ENCODE measurements at places on chromosomes 7 and 10. TPM values are rescaled to one million over a fixed set of nuclear protein-coding genes. Genes with fewer than 3 reads are reported as not detected.

- H3K27ac ChIP-seq: no peak overlapping the region
- H3K4me3 ChIP-seq: no peak overlapping the region
- H3K27me3 ChIP-seq: no peaks in the 10 kb centered on the region
- H3K4me1 ChIP-seq: no peaks in the 10 kb centered on the region
Observed at GRCh38 chr10:53702489-53702888, 929.9 kb upstream of the MBL2 start.

DNA sequence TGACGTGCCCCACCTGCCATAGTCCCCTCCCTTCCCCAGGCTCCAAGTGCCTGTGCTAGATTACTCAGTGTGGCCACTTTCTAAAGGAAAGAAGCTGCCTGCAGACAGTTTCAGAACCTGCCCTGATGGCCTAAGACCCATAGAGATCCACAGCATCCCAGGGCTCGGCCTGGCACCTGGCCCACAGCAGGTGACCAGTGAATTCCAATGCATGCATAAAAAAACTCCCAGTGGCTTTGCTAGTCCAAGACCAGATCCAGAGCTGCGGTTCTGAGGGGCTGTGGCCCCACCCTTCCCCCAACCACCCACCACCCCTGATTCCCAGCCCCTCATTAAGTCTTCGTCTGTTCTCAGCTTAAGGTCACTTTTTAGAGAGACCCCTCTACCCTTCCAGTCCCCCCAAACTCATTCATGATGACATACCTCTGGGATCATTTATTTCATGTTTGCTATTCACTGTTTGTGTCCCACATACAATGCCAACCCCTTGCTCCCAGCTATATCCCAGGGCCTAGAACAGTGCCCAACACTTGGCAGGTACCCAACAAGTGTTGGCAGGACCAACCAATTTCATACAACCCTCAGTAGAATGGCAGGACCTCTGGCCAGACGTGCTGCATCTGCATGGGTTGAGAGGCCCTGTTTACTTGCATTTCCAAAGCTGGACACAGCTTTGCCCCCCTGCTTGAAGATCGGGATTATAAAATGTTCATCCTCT, 118.1 kb downstream of the RGS10 start:
- H3K36me3 ChIP-seq: no peaks in the 10 kb centered on the region
- H3K27ac ChIP-seq: no peak overlapping the region
- DNase-seq: no peak
- H3K4me1 ChIP-seq: no peaks in the 10 kb centered on the region

CCDC172 gene
- not detected for total RNA-seq

DNA sequence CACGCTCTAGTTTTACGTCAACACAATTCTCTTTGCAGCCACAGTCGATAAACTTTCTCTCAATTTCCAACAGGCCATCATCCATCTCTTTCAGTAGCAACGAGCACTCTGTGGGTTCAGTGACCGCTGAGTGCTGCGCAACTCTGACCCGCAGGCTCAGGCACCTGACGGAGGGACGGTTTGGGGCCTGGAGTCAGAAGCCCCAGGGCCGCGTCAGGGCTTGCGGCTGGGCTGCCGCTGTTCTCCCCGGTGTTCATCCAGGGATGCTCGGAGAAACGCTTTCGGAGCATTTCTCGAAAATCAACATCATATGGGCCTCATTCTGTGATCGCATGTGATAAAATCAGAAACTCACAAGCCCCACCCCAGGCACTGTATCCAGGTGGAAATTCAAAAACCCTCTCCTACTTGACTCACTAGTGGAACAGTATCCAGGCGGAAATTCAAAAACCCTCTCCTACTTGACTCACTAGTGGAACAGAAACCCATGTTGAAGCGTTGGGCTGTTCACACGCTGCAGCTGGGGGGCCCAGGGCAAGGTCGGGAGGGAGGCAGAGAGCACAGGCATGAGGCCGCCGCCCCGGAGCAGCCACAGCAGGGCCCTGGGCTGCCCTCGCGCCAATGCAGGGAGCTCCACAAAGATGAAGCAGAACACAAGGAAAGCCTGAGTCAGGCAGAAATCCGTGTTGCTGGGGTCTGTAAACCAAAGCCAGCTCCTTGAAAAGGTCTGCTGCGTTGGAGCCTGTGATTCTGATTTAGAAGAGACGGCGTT, 73.3 kb upstream of the NKX6-2 start:
- no peaks in the 10 kb centered on the region for H3K36me3 ChIP-seq
- peaks cover 20% of the 10 kb centered on the region for H3K27me3 ChIP-seq
- no peak for DNase-seq
- H3K27ac ChIP-seq: no peak overlapping the region
- no peak overlapping the region for H3K4me3 ChIP-seq

GRCh38 chr7:2698581-2699288, 10.7 kb downstream of the AMZ1 start:
- no peak overlapping the region for H3K27ac ChIP-seq
- no peaks in the 10 kb centered on the region for H3K36me3 ChIP-seq
- H3K27me3 ChIP-seq: peaks cover 12% of the 10 kb centered on the region

ACTL6B gene
- not detected for total RNA-seq

- no peaks in the 10 kb centered on the region for H3K4me1 ChIP-seq
- no peak overlapping the region for H3K27ac ChIP-seq
- no peaks in the 10 kb centered on the region for H3K36me3 ChIP-seq
- no peaks in the 10 kb centered on the region for H3K27me3 ChIP-seq
- no peak for DNase-seq
Observed at GRCh38 chr10:1308173-1308961, 252.2 kb downstream of the WDR37 start.

- no peaks in the 10 kb centered on the region for H3K27me3 ChIP-seq
- no peaks in the 10 kb centered on the region for H3K4me1 ChIP-seq
- H3K36me3 ChIP-seq: no peaks in the 10 kb centered on the region
- DNase-seq: no peak
- no peak overlapping the region for H3K4me3 ChIP-seq
- H3K27ac ChIP-seq: no peak overlapping the region
Observed at GRCh38 chr10:19833170-19833824, 17.1 kb downstream of the PLXDC2 start.

FAM25G gene
- not detected for total RNA-seq

DNA sequence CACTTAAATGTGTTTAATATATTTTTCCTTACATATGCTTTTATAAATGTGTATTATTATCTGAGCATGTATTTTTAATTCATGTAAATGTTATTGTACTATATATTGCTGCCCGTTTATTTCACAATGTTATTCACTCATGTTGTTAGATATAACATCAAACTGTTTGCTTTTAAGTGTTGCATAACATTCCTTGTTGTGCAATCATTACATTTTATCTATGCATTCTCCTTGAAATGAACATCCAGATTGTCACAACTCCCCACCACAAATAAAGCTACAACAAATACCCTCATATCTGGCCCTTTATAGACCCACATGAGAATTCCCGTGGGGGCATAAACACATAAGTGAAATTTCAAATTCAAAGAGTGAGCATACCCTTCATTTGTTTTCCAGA, 264.2 kb downstream of the HPSE2 start:
- no peak overlapping the region for H3K4me3 ChIP-seq
- no peak for DNase-seq
- no peaks in the 10 kb centered on the region for H3K36me3 ChIP-seq

- H3K4me1 ChIP-seq: peaks cover 27% of the 10 kb centered on the region
- DNase-seq: no peak
- H3K36me3 ChIP-seq: no peaks in the 10 kb centered on the region
- H3K27ac ChIP-seq: no peak overlapping the region
- H3K4me3 ChIP-seq: no peak overlapping the region
Observed at GRCh38 chr7:105841866-105842265, 34.5 kb downstream of the ATXN7L1 start.

SNX10 gene
- total RNA-seq: 3.1 TPM

GRCh38 chr10:95788830-95789229, 32.9 kb downstream of the ENTPD1 start:
- H3K4me3 ChIP-seq: no peak overlapping the region
- no peak overlapping the region for H3K27ac ChIP-seq
- no peak for DNase-seq
- no peaks in the 10 kb centered on the region for H3K36me3 ChIP-seq
- H3K27me3 ChIP-seq: no peaks in the 10 kb centered on the region
